ENCODE measurements at places on chromosomes 1 and 21. TPM values are rescaled to one million over a fixed set of nuclear protein-coding genes. Genes with fewer than 3 reads are reported as not detected.

DNA sequence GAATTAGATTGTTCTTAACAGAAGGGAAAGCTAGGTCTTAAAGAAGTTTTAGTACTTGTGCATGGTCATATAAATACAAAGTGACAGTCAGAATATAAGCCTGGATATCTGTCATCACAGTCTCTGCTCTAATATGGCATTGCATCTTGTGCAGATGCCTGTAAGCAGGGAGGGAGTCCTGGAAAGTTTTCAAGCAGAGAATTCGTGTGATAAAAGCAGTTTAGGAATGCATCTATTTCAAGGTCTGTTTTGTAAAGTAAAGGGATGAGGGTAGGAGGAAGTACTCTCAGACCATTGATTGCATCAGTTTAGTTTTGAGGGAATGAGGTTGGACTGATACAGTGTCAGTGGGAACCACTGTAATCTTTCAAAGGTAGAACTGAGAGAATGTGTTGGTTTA is 30.6 kb downstream of the IARS2 start:
- no peak for DNase-seq

DNA sequence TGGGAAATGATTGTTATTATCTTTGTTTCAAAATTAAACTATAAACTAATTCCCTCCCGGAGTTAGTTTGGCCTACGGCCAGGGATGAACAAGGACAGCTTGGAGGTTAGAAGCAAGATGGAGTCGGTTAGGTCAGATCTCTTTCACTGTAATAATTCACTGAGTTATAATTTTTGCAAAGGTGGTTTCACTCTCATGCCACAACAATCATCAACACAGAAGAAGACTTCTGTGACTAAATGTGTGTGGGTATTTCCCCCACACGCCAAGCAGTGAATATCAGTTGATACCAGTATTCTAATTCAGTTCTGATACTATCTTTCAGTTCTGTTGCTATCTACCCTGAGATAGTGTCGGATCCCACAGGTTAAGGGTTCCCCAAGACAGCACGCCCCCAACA is 215.1 kb downstream of the S1PR1 start:
- DNase-seq = no peak

GRCh38 chr1:152047413-152047729 is 10.6 kb upstream of the S100A11 start:
- DNase-seq = no peak

Gene COL8A2
- total RNA-seq = not detected

- DNase-seq = no peak
Observed at GRCh38 chr1:184747089-184747955, 7.3 kb downstream of the EDEM3 start.

DNA sequence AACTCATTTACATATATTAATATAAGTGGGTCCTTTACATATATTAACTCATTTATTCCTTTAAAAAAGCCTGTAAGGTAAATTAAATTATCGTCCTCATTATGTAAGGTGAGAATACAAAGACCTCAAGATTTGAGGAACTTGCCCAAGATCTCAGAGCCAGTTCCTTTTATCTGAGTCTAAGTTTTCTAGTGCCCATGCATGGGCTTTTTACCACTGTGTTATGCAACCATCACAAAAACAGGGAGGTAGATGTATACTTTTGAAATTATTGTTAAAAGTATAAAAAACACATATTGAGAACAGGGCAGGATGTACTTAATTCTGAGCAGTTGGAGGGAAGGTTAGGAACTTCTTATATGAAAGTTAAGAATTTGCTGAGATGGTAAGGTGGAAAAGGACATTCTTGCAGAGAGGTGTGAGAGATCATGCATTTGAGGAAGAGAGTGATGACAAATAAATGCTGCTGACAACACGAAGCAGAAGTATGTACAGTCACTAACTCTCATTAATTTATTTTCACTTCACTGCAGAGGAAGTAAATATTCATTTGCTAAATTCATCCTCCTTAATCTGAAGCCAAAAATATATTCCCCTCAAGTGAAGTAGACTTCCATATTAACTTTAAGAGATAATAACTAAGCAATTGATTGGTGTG is 28.9 kb upstream of the LYPLAL1 start:
- no peak for DNase-seq

Gene KRTAP6-3
- not detected for total RNA-seq

Gene ZRANB2
- total RNA-seq = 131 TPM

DNA sequence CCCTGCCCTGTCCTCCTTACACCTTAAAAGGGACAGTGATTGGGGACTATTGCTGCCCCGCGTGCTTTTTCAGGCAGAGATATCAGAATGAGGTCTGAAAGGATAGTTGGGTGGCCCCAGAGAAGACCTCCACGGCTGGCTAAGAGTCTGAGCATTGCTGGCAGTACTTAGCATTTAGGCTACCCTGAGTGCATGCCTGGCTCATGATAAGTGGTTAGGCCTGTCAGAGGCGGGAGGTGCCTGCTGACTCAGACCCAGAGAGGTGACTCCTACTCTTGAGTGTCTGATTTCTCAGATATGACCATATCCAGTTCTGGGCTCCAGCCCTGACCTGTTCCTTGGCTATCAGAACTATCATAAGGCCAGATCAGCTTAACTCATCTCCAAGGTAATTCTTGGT is 213.7 kb downstream of the PBX1 start:
- DNase-seq = no peak

Gene OR14K1
- not detected for total RNA-seq

DNA sequence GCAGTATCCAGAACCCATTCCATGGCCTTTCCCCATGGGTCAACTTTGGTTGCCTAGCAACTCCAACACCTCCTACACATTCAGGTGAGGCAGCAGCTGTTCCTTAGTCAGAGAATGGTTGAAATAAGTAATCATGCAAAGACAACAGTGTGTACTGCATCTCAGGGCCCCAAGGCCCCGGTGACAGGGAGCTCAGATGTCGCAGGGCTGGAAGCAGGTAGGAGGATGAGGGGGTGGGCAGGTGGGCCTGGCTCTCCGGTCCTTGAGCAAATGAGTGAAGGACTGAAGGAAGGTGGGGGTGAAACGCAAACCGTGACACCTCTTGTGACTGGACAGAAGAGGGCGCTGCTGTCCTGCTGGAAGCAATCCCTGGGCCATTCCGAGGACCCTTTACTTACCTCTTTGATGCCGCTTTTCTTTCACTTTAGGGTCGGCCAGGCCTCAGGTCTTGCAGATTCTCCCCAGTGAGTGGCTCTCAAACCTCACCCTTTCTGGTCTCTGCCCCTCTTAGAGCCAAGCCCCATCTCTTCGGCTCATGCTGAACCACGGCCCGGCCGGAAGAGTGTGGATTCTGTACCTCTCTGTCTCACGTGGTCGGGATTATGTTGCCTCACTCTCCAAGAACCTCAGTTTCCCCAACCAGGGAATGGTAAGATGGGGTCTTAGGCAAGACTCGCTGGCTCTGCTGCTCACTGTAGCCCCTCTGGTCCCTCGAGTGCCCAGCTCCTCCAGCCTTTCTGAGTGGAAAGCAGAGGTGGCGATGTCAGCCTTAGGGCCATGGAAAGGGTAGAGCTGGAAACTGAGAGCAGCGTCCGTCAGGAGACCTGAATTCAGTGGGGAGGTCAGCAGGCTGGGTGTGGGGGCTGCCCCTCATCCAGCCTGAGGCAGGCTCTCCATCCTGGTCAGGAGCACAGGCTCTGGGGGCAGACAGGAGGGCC is 5.6 kb upstream of the KCNA10 start:
- DNase-seq = peak; percentile 31

DNA sequence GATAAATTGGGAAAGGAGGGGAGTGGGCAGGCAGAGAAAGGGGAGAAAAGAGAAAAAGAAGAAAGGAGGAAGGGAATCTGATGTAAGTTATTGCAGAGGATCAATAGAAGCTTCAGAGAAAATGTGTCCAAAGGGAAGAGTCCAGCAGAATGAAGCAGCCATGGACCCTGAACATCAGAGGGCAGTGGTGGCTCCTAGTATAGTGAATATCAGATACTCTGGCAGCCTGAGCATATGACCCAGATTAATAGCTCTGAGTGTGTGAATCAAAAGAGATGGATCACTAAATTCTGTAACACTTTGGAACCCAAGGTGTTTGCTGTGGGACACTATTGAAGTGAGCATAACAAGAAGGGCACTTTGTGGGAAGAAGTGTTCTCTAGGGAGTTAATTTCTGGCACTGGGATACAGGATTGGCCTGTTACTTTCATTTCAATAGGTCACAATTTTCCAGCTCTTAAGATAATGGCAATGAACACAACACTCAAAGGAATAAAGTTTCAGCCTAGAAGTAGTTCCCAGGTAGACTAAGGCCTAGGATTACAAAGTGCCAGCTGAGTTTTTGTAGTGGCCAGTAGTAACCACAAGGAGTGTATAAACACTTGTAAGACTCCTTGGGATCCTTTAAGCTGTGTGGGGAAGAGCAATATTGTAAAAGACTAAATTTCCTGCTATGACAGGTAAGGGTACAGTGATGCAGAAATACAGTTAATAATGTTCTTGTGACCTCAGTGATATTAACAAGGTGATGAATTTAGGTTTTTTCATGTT is 164.5 kb upstream of the BEND5 start:
- no peak for DNase-seq

DNA sequence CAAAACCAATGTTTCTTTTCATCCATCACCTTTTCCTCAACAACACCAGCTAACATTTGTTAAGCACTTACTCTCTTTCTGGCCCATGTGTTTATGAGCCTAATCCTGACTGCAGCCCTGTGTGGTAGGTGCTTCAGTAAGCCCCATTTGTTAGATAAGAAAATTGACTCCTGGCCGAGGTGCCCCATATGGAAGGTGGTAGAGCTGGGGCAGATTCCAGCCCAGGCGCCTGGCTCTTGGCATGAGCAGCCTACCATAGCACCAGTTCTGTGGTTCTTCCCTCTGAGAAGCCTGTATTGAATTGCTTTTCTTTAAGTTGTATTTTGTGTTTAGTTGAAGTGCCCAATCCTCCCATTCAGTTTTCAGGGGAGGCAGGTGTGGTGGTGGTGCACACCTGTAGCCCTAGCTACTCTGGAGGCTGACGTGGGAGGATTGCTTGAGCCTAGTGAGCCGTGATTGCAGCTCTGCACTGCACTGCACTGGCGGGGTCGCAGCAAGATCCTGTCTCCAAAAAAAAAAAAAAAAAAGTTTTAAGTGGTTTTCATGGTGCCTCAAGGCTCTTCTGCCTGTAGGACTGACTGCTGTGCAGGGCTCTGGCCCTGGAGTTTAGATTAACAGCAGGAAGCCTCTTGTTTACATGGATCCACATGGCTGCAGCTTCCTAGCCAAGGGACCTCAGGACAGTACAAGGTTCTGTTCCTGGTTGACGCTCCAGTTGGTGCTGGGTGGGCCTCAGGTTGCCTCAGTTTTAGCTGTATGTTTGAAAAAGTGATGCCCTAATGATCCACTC is 125.9 kb downstream of the MRPS6 start:
- no peak for DNase-seq

Gene BRDT
- total RNA-seq = not detected

Gene LMX1A
- total RNA-seq = not detected

DNA sequence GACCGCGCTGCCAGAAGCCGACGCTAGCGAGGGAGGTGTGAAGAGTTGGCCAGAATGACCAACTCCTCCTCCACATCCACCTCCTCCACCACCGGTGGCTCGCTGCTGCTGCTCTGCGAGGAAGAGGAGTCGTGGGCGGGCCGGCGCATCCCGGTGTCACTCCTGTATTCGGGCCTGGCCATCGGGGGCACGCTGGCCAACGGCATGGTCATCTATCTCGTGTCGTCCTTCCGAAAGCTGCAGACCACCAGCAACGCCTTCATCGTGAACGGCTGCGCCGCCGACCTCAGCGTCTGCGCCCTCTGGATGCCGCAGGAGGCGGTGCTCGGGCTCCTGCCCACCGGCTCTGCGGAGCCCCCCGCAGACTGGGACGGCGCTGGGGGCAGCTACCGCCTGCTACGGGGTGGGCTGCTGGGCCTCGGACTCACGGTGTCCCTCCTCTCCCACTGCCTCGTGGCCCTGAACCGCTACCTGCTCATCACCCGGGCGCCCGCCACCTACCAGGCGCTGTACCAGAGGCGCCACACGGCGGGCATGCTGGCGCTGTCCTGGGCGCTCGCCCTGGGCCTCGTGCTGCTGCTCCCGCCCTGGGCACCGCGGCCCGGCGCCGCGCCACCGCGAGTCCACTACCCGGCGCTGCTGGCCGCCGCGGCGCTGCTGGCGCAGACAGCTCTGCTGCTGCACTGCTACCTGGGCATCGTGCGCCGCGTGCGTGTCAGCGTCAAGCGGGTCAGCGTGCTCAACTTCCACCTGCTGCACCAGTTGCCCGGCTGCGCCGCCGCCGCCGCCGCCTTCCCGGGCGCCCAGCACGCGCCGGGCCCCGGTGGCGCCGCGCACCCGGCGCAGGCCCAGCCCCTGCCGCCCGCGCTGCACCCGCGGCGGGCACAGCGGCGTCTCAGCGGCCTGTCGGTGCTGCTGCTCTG is 1.2 kb downstream of the GPR88 start:
- DNase-seq = no peak

Gene CR1
- total RNA-seq = not detected

Gene PKP1
- total RNA-seq = not detected

DNA sequence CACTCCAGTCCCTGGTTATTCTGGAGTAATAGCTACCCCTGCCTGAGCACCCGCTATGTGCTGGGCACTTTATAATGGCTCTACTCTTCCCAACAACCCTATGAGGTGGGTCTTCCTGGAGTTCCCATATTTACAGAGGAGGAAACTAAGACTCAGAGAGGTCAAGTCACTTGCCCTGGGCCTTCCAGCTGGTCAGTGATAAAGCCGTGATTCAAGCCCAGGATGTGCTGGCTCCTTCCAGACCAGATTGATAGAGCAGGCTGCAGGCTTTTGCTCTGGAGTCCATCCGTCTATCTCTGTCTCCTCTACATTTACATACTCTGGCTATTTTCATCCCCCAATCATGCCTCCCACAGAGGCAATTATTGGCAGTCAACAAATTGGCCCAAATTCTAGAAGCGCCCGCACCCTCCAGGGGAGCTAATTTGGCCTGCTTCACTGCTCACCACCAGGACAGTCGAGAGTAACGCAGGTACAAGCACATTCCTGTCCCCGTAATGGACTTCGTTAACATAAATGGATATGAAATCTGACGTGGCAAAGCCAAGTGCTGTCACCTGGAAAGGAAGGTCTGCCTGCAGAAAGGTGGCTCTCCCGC is 39.8 kb upstream of the SELENON start:
- DNase-seq = no peak

- no peak for DNase-seq
Observed at GRCh38 chr1:39522661-39523567, 31.5 kb downstream of the BMP8A start.

GRCh38 chr21:15252431-15252830 is 187.6 kb upstream of the NRIP1 start:
- no peak for DNase-seq

Gene SYTL1
- 25.7 TPM for total RNA-seq

Gene SPRR4
- total RNA-seq = not detected

GRCh38 chr1:29782846-29783507 is 546.7 kb downstream of the PTPRU start:
- no peak for DNase-seq

GRCh38 chr1:79955966-79956365 is 949.4 kb upstream of the ADGRL4 start:
- DNase-seq = no peak

Gene OTUD7B
- total RNA-seq = 26.1 TPM

Gene KPRP
- not detected for total RNA-seq

GRCh38 chr1:15031251-15031933 is 122.2 kb upstream of the TMEM51 start:
- DNase-seq = no peak

Gene NFIA
- 1.4 TPM for total RNA-seq

All from activated T-helper 2 cell treated with anti-CD3 and anti-CD28 coated beads, Interferon-gamma antibody, Interleukin-2, Interleukin-4, amounts not matched to agents 10 μg/mL and 5 μg/mL and 100 μg/mL, durations not matched to agents 14 hours and 24 hours and 36 hours (primary cell).